ENCODE measurements at places on chromosomes 6 and 20.

DNA sequence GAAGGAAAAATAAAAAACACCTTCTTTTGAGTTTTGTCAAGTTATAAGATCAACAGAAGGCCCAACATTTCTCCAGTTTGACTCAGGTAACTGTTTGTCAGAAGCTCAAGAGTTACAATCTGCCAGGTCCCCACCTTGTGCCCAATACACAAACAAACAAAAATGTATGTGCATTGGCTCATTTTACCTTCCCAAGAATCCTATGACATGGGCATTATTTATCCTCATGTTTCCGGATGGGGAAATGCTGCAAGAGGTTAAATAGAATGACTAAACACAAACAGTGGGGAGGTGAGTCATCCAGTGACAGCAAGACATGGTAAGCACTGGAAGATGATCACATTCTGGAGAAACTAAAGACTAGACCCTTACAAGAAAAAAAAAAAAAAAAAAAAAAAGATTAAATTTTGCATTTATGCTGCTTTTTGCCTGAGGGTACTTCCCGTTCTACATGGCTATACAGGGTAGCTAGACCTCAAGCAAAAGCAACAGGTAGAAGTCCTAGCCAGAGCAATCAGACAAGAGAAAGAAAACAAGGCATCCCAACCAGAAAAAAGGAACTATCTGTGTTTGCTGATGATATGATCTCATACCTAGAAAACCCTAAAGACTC is 23.6 kb upstream of the ANKRD60 start:
- peak overlapping the region; percentile 19 for H3K27ac ChIP-seq
- peak; percentile 97 for DNase-seq
- H3K4me3 ChIP-seq = no peak overlapping the region
- no peaks in the 10 kb centered on the region for H3K4me1 ChIP-seq
- no peaks in the 10 kb centered on the region for H3K27me3 ChIP-seq
- H3K36me3 ChIP-seq = peaks cover 21% of the 10 kb centered on the region

DNA sequence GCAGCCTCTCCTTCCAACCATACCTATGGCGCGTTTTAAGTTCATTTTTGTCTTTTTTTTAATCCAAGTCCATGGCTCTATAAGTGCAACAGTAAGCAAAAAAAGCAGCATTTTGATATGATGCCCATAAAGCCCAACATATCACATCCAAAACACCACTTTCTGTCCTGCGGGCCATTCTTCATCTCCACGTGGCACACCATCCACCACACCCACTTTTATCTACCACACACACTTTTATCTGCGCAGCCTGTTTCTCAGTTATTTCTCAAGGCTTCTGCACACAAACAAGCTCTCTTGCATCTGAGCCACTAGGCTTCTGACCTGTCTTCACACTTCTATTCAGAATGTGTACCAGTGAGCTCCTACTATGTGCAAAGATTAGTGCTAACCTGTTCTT is 5.3 kb downstream of the GCLC start:
- H3K4me1 ChIP-seq = peaks cover 6% of the 10 kb centered on the region
- H3K36me3 ChIP-seq = peaks cover 3% of the 10 kb centered on the region
- H3K27ac ChIP-seq = no peak overlapping the region
- no peaks in the 10 kb centered on the region for H3K27me3 ChIP-seq
- no peak for DNase-seq

DNA sequence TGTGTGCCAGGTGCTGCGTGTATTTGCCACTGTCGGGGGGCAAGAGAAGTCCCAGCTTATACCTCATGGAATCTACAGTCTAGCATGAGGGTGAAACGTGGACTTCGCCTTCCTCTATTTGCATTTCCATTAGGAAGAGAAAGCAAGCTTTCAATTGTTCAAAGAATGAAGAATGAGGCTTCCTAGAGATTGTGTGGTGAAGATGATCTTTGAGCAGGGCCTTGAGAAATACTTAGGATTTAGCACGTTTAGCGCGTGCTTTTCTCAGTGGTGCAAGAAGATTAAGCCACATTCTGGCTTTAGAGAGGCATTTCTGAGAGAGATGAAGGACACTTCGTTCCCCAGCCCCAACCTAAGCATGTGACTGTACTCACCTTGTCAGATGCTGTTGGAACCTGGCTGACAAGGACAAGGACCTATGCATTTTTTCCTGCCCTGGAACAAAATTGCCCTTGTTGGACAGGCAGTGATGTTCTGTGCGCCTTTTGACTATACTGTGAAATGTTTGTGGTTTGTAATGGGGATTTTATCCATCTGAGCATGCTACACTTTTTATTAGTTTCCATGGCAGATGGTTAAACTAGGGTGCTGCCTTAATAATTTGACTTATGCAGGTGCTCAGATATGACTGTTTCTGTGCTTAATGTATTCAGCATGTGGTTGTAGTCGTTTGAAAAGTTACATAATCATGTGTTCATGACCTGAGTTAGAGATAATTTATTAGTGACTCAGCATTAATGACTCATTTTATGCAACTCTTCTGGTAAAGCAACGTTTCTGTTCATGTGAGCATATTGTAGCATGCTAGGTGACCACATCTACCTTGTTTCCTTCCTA is 10.7 kb downstream of the TULP4 start:
- no peaks in the 10 kb centered on the region for H3K27me3 ChIP-seq
- no peak overlapping the region for H3K27ac ChIP-seq
- H3K36me3 ChIP-seq = no peaks in the 10 kb centered on the region
- H3K4me3 ChIP-seq = no peak overlapping the region
- peaks cover 6% of the 10 kb centered on the region for H3K4me1 ChIP-seq
- DNase-seq = peak; percentile 66

DNA sequence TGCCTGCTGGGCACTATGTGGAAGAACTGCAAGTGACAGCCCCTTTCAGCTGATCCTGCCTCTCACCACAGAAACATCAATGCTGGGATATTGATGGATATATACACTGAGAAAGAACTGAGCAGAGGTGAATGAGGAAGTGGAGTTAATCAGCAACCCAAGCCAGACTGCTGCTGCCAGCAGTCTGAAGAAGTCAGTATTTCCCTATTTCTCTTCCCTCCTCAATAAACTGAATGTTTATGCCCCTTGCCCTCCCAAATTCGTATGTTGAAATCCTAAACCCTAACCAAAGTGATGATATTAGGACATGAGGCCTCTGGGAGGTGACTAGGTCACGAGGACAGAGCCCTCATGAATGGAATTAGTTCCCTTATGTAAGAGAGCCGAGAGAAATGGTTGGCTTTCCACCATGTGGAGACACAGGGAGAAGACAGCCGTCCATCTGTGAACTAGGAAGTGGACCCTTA is 76.3 kb downstream of the CDK19 start:
- DNase-seq = no peak
- H3K27me3 ChIP-seq = no peaks in the 10 kb centered on the region
- peak overlapping the region; percentile 73 for H3K27ac ChIP-seq
- no peak overlapping the region for H3K4me3 ChIP-seq
- peaks cover 3% of the 10 kb centered on the region for H3K4me1 ChIP-seq

- H3K4me1 ChIP-seq = peaks cover 3% of the 10 kb centered on the region
- H3K4me3 ChIP-seq = no peak overlapping the region
- no peaks in the 10 kb centered on the region for H3K36me3 ChIP-seq
Observed at GRCh38 chr20:9207253-9207652, 138.4 kb downstream of the PLCB4 start.

GRCh38 chr6:138592749-138593123 is 93.4 kb upstream of the NHSL1 start:
- H3K4me1 ChIP-seq = peaks cover 3% of the 10 kb centered on the region
- no peaks in the 10 kb centered on the region for H3K27me3 ChIP-seq

GRCh38 chr6:18931086-18931485 is 543.9 kb downstream of the RNF144B start:
- no peaks in the 10 kb centered on the region for H3K27me3 ChIP-seq
- no peak for DNase-seq
- no peaks in the 10 kb centered on the region for H3K4me1 ChIP-seq
- no peak overlapping the region for H3K4me3 ChIP-seq
- no peak overlapping the region for H3K27ac ChIP-seq

- no peaks in the 10 kb centered on the region for H3K36me3 ChIP-seq
- no peak overlapping the region for H3K27ac ChIP-seq
- no peaks in the 10 kb centered on the region for H3K27me3 ChIP-seq
- no peak overlapping the region for H3K4me3 ChIP-seq
- DNase-seq = peak; percentile 12
- peaks cover 3% of the 10 kb centered on the region for H3K4me1 ChIP-seq
Observed at GRCh38 chr6:14703586-14703985, 542.3 kb upstream of the JARID2 start.

GRCh38 chr6:157274471-157275226 is 48.7 kb downstream of the TMEM242 start:
- peak overlapping the region; percentile 73 for H3K4me3 ChIP-seq
- H3K4me1 ChIP-seq = peaks cover 14% of the 10 kb centered on the region

- no peaks in the 10 kb centered on the region for H3K36me3 ChIP-seq
- DNase-seq = peak; percentile 18
- peaks cover 2% of the 10 kb centered on the region for H3K4me1 ChIP-seq
- no peaks in the 10 kb centered on the region for H3K27me3 ChIP-seq
- no peak overlapping the region for H3K27ac ChIP-seq
- H3K4me3 ChIP-seq = no peak overlapping the region
Observed at GRCh38 chr6:73200735-73201134, 24.6 kb downstream of the KHDC1L start.

DNA sequence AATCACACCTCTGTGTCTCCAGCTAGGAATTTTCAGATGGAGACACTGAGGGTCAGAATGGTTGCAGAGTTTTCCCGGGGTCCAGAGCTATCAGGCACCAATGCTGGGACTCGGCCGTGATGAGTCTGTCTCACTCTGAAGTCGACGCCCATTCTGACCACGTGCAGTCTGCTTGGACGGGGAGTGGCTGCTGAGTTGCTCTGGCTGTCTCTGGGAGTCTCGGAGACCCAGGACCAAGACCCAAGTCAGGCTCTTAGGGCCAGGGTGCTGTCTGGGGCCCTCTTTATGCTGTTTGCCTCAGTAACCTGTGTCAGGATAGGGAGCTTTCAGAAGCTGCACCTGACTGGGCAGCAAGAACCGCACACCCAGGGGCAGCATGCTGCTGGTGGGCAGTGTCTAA is 4.6 kb downstream of the IP6K3 start:
- DNase-seq = no peak
- H3K4me3 ChIP-seq = no peak overlapping the region
- no peak overlapping the region for H3K27ac ChIP-seq
- H3K4me1 ChIP-seq = peaks cover 37% of the 10 kb centered on the region

DNA sequence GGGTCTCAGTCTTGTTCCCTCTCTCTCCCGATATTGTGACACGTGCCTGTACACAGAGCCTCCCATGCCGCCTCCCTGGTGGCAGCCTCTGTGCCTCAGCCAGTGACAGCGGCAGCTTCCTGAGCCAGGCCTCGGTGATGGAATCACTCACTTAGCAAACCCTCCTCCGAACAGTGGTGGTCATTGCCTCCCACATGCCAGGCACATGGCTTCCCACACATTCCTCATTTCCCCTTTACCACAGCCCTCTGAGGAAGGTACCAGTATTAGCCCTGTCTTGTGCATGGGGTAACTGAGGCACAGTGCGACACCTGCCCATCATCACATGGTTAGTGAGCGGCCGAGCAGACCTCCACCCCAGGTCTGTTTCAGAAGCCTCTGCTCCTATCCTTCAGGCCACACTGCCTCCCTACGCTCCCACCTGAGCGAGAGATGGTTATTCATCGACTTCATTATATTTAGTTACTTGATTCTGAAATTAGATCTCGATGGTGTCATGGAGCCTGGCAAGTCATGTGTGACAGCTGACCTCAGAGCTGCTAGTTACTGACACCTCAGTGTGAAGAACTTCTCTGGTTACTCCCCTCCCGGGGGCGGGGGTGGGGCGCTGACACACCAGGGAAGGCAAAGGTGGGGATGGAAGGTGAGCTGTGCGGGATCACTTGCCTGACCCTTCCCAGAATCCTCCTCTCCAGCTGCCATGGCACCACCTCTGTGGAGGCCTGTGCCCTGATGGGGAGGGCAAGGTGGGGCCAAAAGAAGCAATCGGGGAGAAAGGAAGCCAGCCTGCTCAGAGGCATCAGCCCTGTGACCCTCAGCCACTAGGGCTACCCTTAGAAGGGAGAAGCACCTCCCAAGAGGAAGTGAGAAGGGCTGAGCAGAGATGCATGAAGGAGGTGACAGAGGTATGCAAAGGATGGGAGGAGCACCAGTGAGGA is 17.9 kb downstream of the MDGA1 start:
- no peaks in the 10 kb centered on the region for H3K36me3 ChIP-seq
- no peak overlapping the region for H3K27ac ChIP-seq
- no peak overlapping the region for H3K4me3 ChIP-seq
- no peak for DNase-seq
- H3K27me3 ChIP-seq = peaks cover 22% of the 10 kb centered on the region

DNA sequence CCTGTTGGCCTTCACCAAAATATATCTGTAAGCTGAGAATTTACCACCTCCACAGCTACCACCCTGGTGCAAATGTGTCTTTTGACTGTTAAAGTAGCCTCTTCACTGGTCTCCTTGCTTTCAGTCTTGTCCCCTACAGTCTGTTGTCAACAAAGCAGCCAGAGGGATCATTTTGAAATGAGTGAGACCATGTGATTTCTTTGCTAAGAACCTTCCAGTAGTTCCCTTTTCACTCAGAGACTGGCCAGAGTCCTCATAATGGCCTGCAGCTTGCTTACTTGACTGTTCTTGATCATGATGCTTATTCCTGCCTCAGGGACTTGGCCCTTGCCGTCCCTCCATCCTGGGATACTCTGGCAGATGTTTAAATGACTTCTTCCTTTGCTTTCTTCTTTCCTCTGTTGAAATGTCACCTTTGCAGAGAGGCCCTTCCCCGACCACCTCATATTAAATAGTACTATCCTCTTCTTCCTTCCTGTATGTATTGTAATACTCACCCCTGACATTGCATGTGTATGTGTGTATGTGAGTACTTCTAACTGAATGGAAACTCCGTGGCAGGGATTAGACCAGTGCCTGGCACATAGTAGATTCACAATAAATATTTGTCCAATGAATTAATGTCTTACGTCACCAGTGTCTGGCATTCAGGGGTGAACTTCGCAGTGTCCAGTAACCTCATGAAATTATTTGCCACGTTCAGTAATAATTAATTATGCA is 5.0 kb downstream of the MANBAL start:
- DNase-seq = peak; percentile 89
- no peaks in the 10 kb centered on the region for H3K27me3 ChIP-seq
- peaks cover 9% of the 10 kb centered on the region for H3K36me3 ChIP-seq

DNA sequence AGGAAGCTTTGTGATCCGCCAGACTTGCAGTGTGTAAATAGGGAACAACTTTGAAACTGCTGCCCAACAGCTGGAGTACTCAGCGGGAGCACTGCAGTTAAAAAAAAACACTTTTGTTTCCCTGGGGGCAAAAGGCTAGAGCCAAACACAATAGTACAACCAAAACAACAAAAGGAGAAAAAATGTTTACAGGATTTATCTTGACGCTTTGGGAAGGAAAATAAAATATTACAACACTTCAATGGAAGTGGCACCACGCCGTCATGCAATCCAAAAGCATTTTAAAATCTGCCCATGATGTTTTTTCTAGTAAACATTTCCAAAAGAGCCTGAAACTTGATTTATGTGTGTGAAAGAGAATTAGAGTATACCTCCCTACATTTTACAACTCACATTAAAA is 26.0 kb downstream of the PTPRK start:
- H3K27ac ChIP-seq = no peak overlapping the region
- H3K4me1 ChIP-seq = peaks cover 1% of the 10 kb centered on the region
- no peaks in the 10 kb centered on the region for H3K36me3 ChIP-seq
- DNase-seq = no peak

GRCh38 chr6:125918230-125918629 is 38.3 kb upstream of the HINT3 start:
- H3K27me3 ChIP-seq = no peaks in the 10 kb centered on the region
- no peak for DNase-seq
- H3K27ac ChIP-seq = no peak overlapping the region

GRCh38 chr20:42281801-42282200 is 663.6 kb upstream of the CHD6 start:
- DNase-seq = no peak
- H3K27me3 ChIP-seq = no peaks in the 10 kb centered on the region
- no peak overlapping the region for H3K4me3 ChIP-seq
- H3K27ac ChIP-seq = no peak overlapping the region
- no peaks in the 10 kb centered on the region for H3K36me3 ChIP-seq
